ENCODE measurements at places on chromosomes 2 and 18.

- no peak for DNase-seq
Measured at GRCh38 chr18:60984510-60984909, 348.7 kb upstream of the CDH20 start.

GRCh38 chr2:207887500-207887899 is 117.8 kb upstream of the FZD5 start:
- no peak for DNase-seq

GRCh38 chr2:189870381-189871085 is 86.3 kb downstream of the PMS1 start:
- DNase-seq = no peak

- DNase-seq = no peak
Measured at GRCh38 chr2:43075811-43076585, 150.4 kb downstream of the ZFP36L2 start.

GRCh38 chr2:62443886-62444285 is 62.1 kb downstream of the TMEM17 start:
- DNase-seq = no peak

GRCh38 chr18:35376393-35376741 is 770 bp downstream of the ZNF396 start:
- DNase-seq = no peak

- no peak for DNase-seq
Measured at GRCh38 chr2:95757988-95758387, 166.2 kb downstream of the TRIM43 start.

DNA sequence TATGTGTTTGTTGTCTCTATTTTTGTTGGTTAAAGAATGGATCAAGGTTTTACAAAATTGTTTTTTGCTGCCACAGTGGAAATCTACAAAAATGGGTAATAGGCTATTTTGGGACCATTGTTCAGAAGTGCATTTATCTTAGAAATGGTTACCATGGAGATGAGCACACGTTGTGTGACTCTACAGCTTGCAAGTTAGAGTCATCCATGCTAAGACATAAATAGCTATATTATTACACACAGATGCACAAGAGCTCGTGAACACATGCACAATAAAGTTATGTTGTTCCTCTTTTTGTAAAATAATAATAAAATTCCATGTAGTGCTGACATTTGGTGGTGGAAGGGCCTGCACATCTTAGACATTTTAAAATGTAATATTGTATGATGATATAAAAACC is 15.5 kb upstream of the DUSP19 start:
- no peak for DNase-seq

Data from stimulated activated CD8-positive, alpha-beta memory T cell treated with anti-CD3 and anti-CD28 coated beads, Interleukin-15, amount 100 ng/mL, for 1 hour (primary cell).